Cardiac muscle cell (in vitro differentiated cells and primary cell): ENCODE measurements at places on chromosomes 4 and X. TPM values are rescaled to one million over a fixed set of nuclear protein-coding genes. Genes with fewer than 3 reads are reported as not detected.

Gene ATP8A1
- 5.0 and 7.6 TPM in 2 replicates for polyA plus RNA-seq

Gene ADGRG4
- not detected in 2 replicates for polyA plus RNA-seq

Gene SMPX
- polyA plus RNA-seq: 633 and 1,072 TPM in 2 replicates

Gene TMEM184C
- 30.7 and 37.8 TPM in 2 replicates for polyA plus RNA-seq

Gene MAGEA12
- not detected in 2 replicates for polyA plus RNA-seq

Gene FAM47C
- polyA plus RNA-seq: not detected in 2 replicates

Gene ATOH1
- not detected in 2 replicates for polyA plus RNA-seq

Gene IL21
- polyA plus RNA-seq: not detected in 2 replicates

Gene SAT1
- polyA plus RNA-seq: 127 and 290 TPM in 2 replicates

Gene HAND2
- 175 and 199 TPM in 2 replicates for polyA plus RNA-seq

Gene EDNRA
- polyA plus RNA-seq: 24.2 and 36.7 TPM in 2 replicates

Gene STOX2
- 5.3 and 6.4 TPM in 2 replicates for polyA plus RNA-seq

Gene HOPX
- 1.4 and 2.6 TPM in 2 replicates for polyA plus RNA-seq

Gene LRCH2
- 4.8 and 5.2 TPM in 2 replicates for polyA plus RNA-seq

Gene PGAM4
- 0.39 and 0.55 TPM in 2 replicates for polyA plus RNA-seq

DNA sequence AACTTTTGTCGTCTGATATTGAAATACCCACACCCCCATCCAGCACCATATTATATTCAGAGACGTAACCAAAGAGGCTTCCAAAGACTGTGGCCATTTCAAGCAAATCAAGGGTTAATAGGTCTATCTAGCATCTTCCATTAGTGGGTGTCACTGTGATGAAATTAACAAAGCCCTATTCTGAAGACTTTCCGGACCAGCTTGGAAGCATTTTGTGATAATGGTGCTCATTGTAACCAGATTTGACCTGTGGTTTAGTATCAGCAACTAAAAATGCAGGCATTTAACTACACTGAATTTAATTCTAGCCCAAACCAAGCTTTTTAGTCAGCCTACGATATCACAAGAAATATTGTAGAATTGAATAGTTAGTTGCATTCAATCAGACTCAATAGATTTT, 309.7 kb upstream of the TENM3 start:
- DNase-seq: no peak

DNA sequence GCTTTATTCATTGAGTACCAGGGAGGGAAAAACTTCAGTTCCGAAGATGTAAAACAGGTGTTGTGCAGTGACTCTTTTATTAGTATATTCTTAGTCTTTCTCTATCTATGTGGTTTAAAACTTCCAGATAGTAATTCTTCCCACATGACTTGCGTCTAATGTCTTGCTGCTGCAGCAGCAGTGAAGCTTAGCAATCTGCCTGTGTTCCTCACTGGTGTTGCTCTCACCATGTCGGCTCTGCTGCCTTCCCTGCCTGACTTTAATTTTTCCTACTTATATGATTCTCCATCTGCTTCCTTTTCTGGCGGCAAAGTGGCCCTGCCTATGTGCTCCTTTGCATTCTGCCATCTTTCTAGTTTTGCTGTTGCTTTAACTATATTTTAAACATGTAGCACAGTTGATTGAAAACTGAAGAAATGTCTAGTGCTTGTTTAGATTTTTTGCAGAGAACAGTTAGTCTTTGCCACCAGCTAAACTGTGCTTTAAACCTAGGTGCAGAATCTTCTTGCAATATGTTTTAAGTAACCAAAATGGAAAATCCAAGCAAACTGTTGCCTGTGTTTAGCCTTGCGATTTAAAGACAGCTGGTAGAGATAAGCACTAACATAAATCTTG, 1934.2 kb upstream of the IGFBP7 start:
- DNase-seq: no peak

GRCh38 chr4:152581536-152582160, 45.8 kb upstream of the FBXW7 start:
- DNase-seq: no peak

GRCh38 chr4:6364146-6364545, 94.5 kb downstream of the WFS1 start:
- no peak for DNase-seq

DNA sequence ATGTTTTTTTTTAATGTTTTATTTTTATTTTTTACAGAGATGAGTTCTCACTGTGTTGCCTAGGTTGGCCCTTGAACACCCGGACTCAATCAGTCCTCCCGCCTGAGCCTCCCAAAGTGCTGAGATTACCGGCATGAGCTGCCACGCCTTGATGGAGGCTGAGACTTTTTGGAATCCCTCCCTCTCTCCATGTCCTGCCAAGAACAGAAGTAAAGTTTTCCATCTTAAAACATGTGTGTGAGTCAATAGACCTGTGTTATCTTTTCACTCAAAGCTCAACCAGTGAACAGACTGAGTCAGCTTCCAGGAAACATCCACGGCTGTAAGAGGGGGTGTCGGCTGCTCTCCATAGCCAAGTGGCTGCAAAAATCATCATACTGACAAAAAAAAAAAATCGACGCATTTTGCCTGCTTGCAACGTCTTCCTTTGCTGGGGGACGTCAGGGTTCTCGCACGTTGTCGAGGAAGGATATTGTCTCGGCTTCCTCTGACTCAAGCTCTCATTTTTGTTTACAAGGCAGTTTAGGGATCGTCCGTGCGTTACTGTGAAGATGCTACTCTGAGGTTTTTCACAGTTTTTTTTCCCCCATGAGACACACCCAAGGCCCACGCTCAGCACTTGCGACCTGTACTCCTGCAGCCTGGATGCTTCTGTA, 10.0 kb upstream of the ASMTL start:
- DNase-seq: no peak

DNA sequence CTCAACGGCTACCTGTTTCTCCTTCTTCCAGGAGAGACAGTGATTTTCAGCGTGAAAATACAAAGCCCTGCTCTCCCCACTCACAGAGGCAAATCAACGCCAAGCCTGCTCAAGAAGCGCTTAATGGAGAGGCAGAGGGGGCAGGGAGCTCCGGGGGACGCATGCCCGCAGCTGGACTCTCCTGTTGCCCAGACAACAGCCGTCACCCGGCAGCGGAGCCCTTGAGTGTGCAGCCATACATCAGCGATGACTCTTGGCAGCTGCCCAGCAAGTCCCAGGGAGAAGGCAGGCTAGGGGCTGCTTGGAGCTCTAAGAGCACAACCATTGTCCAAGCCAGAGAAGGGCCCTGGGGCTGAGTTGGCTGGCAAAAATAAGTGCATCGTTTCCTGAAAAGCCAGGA, 71.0 kb upstream of the AFAP1 start:
- peak; percentile 98 for DNase-seq

DNA sequence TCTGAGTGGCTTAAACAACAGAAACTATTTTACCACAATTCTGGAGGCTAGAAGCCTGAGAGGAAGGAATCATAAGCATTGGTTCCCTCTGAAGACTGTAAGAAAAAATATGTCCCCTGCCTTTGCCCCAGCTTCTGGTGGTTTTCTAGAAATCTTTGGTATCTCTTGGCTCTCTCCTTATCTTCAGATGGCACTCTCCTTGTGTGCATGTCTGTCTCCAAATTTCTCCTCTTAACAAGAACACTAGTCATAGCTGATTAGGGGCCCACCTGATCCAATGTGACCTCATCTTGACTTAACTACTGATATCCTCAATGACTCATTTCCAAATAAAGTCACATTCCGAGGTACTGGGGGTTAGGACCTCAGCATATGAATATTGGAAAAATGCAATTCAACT, 635.0 kb upstream of the NR3C2 start:
- no peak for DNase-seq

DNA sequence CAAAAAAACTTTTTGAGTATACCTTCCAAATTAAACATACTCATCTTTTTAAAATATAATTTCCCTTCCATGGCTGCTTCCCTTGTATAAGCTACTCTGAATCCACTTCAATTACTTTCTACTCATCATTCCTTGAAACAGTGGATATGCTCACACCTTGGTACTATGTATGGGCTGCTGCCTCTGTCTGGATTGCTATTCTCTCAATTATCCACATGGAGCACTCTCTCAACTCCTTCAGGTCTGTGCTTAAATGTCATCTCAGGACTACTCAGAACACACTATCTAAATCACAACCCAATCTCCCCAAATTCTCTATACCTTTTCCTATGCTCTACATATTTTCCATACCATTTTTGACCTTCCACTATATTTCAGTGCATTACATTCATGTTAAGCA, 898.9 kb upstream of the EPHA5 start:
- no peak for DNase-seq

DNA sequence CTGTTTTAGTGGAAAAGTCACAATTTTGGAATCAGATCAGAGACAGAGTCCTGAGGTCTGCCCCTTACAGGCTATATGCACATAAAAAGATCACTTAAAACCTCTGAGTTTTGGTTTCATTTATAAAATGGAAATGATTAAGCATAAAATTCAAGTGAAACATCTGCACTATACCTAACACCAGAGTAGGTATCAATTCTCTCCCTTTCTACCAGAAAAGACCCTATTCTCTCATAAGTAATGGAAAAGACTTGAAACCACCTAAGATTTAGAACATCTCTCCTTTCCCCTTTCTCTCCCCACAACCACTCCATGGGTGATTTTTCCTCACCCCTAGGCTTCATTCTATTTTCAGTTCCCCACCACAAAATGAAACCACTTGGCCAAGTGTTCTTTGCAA, 907 bp downstream of the LHFPL1 start:
- no peak for DNase-seq

- no peak for DNase-seq
Measured at GRCh38 chr4:43316813-43317212, 424.3 kb downstream of the GRXCR1 start.

- DNase-seq: no peak
Measured at GRCh38 chr4:76960014-76960413, 10.5 kb downstream of the SEPTIN11 start.

GRCh38 chr4:181810711-181811110, 432.5 kb upstream of the TENM3 start:
- DNase-seq: no peak

DNA sequence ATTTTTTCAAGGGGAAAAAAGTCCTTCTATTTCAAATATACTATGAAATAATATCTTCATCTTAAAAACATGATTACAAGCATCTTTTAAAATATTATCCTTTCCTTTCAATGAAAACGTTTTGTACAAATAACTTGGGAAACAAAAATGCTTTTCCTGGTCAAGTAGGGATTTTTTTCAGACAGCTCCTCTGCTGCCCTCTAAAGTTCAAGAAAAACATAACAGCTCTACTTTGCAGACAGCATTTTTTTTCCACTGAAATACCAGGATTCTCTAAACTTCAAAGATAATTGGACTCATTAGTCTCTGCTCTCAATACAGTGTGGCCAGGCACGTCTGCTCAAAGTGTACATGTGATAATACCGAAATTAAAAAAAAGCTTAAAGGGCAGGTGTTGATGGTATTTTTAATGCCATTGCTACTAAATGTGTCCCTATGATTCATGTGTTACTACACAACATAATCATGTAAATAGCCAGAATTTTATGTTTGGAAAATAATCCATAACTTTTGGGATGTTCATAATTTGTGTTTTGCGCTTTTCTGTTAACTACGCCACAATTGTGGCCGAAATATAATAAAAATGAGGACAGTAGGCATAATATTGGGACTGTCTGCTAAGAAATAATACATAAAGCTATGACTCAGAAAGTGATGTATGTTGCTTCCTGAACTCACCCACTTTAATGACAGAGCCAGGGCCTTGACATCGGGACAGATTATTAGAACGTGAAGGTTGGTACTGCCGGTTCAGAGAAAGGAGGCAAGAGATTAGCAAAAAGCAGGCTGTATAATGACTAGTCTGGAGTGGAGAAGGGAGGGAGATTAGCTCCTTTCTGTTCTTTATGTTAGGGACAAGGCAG, 478.9 kb downstream of the KCNIP4 start:
- peak; percentile 34 for DNase-seq

- DNase-seq: no peak
Measured at GRCh38 chrX:155695419-155695818, 82.7 kb upstream of the TMLHE start.

GRCh38 chr4:75137302-75137701, 204.4 kb downstream of the PARM1 start:
- DNase-seq: no peak

DNA sequence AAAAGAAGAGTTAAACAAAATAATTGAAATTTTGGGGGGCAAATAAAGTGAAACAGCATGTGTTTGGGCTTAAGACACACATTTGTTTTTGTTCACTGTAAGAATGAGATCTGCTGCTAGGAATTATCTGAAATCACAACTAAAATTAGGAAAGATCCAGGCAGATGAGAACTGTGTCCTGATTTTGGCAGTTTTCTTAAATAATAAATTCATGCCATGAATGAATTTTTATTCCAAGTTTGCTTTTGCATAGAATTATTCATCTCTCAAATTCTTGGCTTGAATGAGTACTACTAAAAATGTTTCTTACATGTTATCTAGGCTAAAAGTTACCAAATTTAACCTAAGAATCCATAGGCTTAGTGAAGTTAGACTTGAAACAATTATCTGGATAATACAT, 321.7 kb downstream of the ANK2 start:
- no peak for DNase-seq

DNA sequence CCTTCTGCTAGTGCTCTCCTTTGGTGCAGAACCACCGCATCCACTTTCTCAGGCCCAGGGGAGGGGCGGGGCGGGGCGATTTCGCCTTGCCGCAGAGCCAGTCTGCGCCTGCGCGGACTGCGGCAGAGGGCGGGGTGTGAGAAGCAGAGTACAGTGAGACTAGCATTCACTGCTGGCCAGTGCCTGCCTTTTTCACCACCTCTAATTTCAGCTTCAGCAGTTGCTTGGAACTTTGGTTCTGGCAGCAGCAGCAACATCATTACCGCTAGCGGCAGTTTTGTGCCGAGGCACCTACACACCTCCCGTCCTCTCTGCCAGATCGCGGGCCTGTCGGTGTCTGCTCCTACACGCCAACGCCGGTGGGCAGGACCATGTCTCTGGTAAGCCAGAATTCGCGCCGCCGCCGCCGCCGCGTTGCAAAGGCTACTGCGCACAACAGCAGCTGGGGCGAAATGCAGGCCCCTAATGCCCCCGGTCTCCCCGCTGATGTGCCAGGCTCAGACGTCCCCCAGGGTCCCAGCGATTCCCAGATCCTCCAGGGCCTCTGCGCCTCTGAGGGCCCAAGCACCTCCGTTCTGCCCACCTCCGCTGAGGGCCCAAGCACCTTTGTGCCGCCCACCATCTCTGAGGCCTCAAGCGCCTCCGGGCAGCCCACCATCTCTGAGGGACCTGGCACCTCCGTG, at the start of gene MAGEE1:
TSS of gene MAGEE1 (plus strand) at position 151 of the 683 bp plus-strand sequence. CDS start at position 372, 221 bp downstream.
- DNase-seq: peak; percentile 64

DNA sequence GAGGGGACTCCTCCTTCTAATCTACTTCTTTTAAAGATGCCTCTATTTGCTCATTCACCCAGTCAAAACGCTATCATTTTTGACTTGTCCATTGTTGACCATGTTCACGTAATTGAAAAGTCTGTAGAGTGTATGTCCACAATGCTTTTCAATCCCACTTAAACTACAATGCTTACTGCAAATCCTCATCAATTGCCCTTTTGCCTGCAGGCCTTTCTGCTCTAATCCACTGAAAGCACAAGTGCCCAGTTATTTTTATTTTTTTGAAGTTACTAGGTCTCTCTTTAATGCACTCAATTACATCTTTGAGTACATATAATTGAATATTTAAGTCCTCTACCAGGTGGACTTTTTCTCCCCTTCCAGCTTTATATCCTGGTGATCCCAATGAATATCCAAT, 437.4 kb downstream of the PDGFC start:
- no peak for DNase-seq

- DNase-seq: no peak
Measured at GRCh38 chr4:138052806-138053632, 189.1 kb downstream of the SLC7A11 start.

- DNase-seq: peak; percentile 98
Measured at GRCh38 chr4:137531986-137532868, at the start of gene PCDH18. PCDH18 (minus strand) TSS chr4:137532494; CDS start chr4:137532088, 406 bp downstream.

GRCh38 chrX:119477812-119478232, 9.6 kb downstream of the SLC25A5 start:
- DNase-seq: no peak
